ENCODE measurements at places on chromosomes 13 and 19.

- DNase-seq: no peak
These were observed 47.0 kb upstream of the DIAPH3 start for GRCh38 chr13:60210510-60211330.

- DNase-seq: no peak
These were observed 49.6 kb downstream of the MRPL57 start for GRCh38 chr13:21225841-21226581.

DNA sequence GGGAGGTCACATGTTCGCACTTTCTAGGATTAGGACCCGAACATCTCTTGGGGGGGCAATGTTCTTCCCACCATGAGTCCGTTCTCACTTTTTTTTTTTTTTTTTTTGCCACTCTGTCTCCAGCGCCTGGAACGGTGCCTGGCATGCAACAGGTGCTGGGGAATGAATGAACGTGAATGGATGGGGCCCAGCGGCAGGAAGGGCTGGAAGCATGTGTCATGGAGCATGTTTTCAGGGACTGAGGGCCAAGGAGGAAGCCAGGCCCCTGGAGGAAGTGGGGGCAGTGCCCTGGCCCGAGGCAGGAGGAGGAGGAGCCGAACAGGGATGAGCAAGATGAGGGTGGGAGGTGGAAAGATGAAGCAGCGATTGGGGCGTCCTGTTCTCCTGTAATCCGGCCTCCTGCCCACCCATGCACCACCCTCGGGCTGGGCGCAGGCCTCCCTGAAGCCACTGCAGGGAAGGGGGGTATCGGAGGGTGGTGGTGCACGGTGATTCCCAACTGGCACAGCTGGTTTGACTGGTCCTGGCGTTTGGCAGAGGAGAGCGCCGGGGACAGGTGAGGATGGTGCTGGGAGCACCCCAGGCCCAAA, 8.8 kb upstream of the SULT2B1 start:
- DNase-seq: no peak

DNA sequence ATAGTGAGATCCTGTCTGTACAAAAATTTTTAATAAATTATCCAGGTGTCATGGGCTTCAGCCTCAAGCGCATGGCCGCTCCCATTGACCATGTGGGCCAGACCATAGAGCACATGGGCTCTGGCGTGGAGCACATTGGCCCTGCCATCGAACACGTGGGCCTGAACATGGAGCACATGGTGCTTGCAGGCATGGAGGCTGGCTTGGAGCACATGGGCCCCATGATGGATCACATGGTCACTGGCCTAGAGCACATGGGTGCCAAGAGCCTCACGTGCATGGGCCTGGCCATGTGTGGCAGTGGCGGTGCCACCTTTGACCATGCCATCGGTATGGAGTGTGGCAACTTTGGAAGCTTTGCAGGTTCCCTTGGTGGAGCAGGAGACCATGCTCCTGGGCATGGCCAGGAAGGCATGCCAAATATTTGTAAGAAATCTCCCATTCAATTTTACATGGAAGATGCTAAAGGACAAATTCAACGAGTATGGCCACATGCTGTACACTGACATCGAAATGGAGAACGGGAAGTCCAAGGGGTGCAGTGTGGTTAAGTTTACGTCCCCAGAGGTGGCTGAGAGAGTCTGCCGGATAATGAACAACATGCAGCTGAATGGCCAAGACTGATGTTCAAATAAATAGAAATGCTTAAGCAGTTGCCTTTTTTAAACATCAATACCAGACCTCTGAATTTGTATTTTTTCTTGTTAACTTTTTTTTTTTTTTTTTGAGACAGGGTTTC, 21.3 kb upstream of the SLC1A5 start:
- DNase-seq: no peak

- no peak for DNase-seq
These were observed 5.9 kb downstream of the STARD13 start for GRCh38 chr13:33279414-33280278.

DNA sequence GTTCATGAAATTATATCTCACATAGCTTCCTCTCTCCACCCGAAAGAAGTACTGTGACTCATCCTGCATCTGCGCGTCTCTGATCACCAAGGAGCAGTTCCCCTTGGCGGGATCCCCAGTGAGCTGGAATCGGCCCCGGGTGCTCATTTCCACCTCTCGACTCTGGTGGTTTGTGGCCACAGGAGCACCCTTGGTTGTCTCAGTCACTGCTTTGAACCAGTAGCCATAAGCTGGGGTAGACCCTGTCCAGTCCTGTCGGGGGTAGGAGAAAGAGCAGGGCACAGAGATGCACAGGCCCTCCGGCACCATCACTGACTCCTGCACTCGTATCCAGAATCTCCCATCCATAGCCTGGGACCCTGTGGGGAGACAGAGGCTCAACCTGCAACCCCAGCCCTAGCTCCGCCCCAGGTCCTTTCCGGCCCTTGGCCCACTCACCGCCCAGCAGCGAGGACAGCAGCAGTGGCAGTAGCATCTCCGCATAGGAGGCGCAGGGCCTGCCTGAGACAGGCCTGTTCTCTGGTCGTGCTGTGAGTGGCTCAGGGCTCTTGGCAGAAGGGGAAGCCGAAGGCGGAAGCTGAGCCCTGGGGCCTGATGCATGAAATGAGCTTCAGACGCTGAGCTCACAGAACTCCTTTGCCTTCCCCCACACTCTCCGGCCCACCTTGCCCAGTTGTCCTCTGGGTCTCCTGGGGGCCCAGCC, at the start of gene SIGLEC10:
Gene SIGLEC10, minus strand, starts transcription at position 536 of the 703 bp plus-strand sequence. Its CDS starts 61 bp downstream, at position 475.
- no peak for DNase-seq

DNA sequence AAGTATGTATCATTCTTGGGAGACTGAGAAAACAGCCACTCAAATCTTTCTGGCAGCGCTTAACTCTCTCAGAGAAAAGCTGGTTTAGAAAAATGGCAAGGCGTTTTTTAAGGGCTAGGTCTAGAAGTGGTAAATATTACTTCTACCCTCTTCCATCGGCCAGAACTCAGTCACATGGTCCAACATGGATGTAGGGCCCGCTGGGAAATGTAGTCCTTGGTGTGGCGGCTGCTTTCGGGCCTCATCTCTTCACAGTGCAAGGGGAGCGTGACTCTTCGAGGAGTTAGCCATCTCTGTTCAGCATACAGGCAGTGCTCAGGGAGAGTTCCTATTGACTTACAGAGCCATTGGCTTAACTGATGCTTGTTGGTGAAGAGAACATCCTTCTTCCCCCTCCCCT, 6.3 kb downstream of the VSTM2B start:
- no peak for DNase-seq

DNA sequence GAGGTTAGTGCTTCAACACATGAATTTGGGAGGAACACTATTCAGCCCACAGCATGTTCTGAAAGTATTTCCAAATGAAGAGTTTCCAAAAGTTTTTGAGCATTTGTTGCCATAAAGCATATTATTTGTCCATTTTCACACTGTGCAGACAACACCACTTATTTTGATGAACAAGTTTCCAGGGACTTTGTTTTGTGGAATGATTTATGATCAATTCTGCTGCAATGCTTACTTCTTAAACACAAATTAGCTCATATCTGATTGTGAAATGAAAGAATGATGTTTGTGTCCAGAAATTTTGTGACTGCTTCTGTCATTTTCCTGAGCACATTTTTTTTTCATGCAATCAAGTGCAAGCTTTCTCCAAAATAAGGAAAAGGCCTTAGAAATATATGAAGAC, 205.3 kb downstream of the RAP2A start:
- DNase-seq: no peak

DNA sequence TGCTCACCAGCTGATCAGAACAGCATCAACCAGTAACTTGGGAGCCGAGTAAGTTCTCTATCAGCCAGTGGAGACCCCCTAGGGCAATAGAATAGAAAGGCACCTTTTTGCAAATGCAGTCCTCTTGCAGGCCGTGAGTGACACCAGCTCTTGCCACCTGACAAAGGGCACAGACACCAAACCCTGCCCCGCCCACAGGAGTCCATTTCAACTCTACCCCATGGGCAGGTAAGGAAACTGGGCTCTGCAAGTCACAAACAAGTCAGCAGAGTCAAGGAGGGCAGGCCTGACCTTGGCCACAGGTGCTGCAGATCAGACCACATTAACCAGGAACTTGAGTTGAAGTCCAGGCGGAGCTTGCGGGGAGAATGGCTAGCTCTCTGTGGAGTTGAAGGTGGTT, 77.4 kb upstream of the SPATA13 start:
- DNase-seq: no peak

- no peak for DNase-seq
These were observed 60.9 kb upstream of the RANBP3 start for GRCh38 chr19:6038634-6039405.

DNA sequence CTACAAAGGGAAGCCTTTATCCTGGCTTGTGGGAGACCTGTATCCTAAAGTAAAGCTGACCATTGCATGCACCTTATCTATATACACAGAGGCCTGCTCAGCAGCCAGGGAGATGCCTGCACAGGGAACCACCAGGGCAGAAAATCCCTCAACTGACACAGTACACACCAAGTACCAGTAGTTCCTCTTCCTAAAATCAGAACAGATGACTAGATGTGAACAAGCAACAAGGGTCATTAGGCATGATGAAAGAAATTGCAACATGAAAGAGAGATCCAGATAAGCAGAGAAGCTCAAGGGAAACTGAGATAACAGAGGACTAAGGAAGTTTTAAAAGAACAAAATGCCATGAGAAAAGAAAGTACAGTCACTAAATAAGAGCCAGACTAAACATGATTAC, 39.7 kb upstream of the SLC7A9 start:
- DNase-seq: no peak

GRCh38 chr13:113639616-113640262, 18.3 kb downstream of the ATP4B start:
- no peak for DNase-seq

GRCh38 chr19:55081770-55082019, 6.0 kb downstream of the EPS8L1 start:
- DNase-seq: no peak

GRCh38 chr13:30107521-30108136, 199.7 kb downstream of the KATNAL1 start:
- DNase-seq: no peak

GRCh38 chr13:27137759-27138158, 33.9 kb downstream of the USP12 start:
- DNase-seq: no peak

GRCh38 chr19:13872695-13873389, 4.1 kb upstream of the NANOS3 start:
- DNase-seq: no peak

DNA sequence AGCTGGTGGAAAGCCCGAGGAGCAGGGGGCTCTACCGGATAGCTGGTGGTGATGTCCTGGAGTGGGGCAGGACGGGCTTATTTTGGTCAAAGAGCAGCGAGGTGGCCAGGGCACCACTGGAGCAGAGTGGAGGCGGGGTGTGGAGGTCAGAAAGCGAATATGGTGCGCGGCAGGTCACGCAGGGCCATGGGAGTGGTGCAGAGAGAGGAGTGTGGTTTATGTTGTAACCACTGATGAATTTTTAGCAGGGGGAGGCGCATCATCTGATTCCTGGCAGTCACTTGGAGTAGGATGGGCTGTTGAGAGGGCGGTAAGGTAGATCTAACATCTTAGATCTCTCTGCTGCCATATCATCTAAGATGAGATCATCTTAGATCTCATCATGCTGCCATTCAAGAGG, 1.4 kb upstream of the ZNF414 start:
- DNase-seq: no peak

DNA sequence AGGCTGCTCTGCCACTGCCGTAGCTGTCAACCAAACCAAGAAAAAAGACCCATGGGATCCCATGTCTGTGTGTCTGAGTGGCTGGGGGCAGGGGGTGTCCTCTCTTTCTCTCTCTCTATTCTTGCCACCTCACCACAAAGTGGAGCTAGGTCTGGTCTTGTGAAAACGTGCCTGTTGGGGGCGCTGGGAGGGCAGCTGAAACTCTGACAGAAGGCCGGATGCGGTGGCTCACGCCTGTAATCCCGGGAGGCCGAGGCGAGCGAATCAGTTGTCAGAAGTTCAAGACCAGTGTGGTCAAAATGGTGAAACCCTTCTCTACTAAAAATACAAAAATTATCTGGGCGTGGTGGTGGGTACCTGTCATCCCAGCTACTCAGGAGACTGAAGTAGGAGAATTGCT, 29.2 kb downstream of the ZNF146 start:
- DNase-seq: no peak

- DNase-seq: no peak
These were observed 14.2 kb downstream of the KCNC3 start for GRCh38 chr19:50314724-50315708.

DNA sequence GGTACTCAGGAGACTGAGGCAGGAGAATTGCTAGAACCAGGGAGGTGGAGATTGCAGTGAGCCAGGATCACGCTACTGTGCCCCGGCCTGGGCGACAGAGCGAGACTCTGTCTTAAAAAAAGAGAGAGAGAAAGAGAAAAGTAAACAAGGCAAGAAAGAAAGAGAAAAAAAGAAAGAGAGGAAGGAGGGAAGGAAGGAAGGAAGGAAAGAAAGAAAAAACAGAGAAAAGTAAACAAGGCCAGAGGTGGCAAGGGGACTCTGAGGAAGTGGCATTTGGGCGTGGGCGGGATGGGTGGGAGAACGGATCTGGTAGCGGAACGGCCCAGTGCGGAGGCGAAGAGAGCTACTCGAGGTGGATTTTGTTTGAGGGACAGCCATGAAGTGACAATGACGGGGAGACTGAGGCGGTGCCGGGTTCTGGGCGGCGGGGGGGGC, 7.5 kb upstream of the ARRDC2 start:
- no peak for DNase-seq

- no peak for DNase-seq
These were observed 8.1 kb upstream of the IGFL3 start for GRCh38 chr19:46132508-46133100.

GRCh38 chr19:34165295-34165738, 7.0 kb upstream of the LSM14A start:
- DNase-seq: no peak

- no peak for DNase-seq
These were observed 25.2 kb downstream of the ZNRF4 start for GRCh38 chr19:5480427-5480836.

DNA sequence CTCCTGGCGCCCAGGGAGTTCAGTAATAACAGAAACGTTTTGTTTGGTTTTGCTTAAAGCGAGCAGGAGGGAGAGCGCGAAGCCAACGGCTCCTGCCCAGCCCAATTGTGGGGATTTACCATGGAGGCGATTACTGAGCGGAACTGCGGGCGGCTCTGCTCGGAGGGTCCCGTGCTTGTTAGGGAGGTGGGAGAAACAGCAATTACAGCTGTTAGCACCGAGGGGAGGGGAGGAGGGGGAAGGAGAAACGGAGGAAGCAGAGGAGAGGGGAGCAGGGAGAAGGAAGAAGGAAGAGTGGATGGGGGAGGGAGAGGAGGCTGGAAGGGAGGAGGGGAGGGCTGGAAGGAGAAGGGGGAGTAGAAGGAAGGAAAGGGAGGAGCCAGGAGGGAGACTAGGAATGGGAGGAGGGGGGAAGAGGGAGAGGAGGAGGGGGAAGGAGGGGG, 7.7 kb upstream of the ONECUT3 start:
- DNase-seq: no peak

- DNase-seq: no peak
These were observed 45.7 kb downstream of the ZC3H13 start for GRCh38 chr13:46006688-46007452.

DNA sequence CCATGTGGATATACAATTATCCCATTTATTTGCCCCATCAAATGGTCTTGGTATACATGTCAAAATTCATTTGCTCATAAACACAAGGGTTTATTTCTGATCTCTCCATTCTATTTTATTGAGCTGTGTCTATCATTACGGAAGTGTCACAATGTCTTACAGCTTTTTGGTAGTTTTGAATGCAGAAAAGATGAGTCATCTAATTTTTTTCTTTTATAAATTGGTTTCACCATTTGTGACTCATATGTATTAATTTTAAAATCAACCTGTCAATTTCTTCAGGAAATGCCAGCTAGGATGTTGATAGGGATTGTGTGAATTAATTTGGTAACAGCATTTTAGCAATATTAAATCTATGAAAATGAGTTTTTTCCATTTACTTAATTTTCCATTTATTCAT, 2549.4 kb downstream of the PCDH9 start:
- DNase-seq: no peak

Measured in AG04449 (cell line).